Activated CD4-positive, CD25-positive, alpha-beta regulatory T cell (primary cell): ENCODE measurements at places on chromosomes 13 and 19.

- no peak for DNase-seq
Observed at GRCh38 chr19:35305181-35305580, 13.2 kb downstream of the MAG start.

GRCh38 chr19:30074741-30075715 is 133.0 kb downstream of the URI1 start:
- no peak for DNase-seq

DNA sequence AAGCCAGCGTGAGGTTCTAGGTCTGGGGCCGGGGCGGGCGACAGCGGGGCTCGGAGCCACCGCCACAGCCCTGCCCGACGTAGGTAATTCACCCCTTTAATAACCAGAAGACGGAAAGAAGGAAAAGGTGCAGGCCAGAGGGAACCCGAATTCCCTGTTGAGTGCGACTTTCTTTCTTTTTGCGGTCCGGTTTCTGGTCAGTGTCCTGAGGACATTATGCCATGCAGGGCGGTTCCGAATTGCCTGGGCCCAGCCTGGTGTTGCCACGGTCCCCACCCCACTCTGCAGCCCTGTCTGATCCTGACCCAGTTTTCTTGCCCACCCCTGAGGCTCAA is 18.4 kb upstream of the TFDP1 start:
- DNase-seq: no peak

DNA sequence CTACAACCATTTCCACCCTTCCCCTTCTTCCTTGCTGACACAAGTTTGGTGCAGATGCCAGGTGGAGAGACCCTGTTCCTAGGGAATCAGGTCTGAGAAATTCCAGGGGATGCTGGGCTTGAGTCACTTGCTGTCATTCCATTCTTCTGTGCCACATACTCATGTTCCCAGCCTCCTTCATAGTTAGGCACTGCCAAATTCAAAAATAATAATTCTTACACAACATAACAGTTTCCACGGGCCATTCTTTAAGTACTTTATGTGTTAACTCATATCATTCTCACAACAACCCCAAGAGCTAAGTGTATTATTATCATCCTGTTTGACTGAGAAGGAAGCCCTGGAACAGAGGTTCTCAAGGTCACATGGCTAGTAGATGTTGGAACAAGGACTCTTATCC is 27.1 kb upstream of the POMP start:
- DNase-seq: no peak

DNA sequence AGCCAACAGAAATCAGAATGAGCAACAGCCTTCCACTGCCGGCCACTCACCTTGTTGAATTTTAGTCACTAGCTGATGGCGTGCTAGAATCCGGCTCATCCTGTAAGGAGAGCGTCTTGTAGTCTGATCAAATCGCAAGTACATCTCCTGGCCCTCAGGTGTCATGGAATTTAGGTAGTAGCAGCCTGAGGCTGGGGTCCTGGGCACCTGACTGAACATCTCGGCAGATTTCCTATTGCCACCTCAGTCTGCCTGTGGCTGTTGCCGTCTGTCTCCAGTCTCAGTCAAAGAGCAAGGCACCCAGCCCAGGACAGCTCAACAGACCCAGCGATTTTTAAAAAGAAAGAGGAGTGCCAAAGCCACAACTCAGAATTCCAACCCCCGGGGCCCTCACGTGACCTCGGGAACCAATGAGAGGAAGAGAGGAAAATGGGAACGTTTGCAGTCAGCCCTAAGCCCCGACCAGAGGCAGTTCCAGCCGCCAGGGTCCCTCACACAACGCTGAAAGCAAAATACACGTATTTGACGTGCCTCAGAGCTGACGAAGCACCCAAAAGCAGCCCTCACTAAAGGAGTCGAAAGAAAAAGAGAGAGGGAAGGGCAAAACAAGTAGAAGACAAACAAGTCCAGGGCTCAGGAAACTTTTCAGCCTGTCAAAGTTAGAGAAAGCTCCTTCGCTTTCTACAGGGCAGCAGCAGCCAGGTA is at the start of gene STARD13:
Gene STARD13, minus strand, starts transcription at position 336 of the 705 bp plus-strand sequence. Its CDS starts 117 bp downstream, at position 219.
- no peak for DNase-seq
